ENCODE measurements at places on chromosomes 3 and 15.
A peak's percentile ranks its signal among the peaks of the same experiment; 100 is the strongest.

DNA sequence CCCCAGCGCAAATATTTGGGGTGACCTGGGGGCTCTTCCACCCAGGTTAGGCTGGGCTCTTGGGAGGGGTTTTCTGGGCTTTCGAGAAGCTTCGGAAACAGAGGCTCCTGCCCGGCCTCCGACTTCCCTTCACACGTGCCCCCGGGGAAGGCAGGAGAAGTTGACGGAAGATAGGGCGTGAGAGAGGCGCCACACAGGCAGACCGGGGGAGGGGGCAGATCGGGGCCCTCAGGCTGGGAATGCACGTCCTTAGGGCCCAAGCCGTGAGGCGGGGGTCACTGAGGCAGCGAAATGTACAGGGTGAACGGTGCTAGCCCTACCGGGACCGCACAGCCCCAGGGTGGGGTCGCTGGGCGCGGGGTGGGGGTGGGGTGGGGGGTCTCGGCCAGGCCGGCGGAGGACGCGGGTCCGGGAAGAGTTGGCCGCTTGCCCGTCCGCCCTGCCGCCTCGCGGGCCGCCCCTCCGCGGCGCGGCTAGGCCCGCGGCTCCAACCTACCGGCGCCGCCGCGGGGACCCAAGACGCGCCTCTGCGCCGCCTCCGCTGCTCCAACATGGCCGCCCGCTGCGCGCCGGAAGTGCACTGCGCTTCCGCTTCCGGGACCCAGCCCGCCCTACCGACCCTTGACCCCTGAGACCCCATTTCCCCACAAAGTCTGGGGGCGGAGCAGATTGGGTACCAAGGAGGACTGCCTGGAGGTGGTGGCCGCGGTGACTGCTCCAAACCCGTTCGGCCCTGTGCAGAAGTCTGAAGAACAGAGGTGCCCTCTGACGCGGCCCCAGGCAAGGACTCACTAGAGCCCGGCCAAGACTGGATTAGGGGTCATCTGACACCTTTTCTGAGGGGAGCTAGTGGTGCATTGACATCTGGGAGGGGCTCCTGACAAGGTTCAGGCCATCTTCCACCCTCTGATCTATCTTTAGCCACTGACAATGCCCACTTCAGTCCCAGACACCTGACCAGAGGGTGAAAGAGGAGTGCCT lies at the start of gene CCDC71:
Gene CCDC71 (minus strand): TSS at position 561 of the 981 bp plus-strand sequence. CDS start 2,123 bp downstream, outside the sequence.
- peak; percentile 82 for DNase-seq

GRCh38 chr3:129416415-129416814 lies 12.0 kb downstream of the EFCAB12 start:
- no peak for DNase-seq

GRCh38 chr3:107068980-107069379 lies 308.3 kb upstream of the CCDC54 start:
- no peak for DNase-seq

GRCh38 chr3:176765382-176765900 lies 431.8 kb downstream of the TBL1XR1 start:
- no peak for DNase-seq

- DNase-seq, result no peak
Measured at GRCh38 chr15:64121614-64122013, 25.8 kb downstream of the SNX1 start.

DNA sequence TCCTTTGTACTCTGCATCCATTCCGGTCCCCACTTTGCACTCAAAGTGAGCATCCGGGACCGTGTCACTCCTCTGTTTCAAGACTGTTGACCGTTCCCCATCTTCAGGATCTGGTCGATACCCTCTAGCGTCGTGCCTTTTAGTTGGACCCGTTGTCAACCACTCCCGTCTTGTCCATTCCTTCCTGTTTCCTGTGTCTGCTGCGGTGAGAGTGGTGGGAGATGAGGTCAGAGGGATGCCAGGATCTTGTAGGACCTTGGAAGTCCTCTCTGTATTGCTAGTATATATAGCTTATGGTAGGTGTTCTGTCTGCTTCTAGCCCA lies 624 bp downstream of the BRK1 start:
- DNase-seq, result no peak

All from ureter (tissue), 1 donor.